CD4-positive, alpha-beta T cell treated with Interleukin-17A for 1 hour (primary cell): ENCODE measurements at places on chromosomes 7 and 10.

GRCh38 chr7:134065415-134065814, 61.7 kb upstream of the LRGUK start:
- DNase-seq: no peak

GRCh38 chr10:70441161-70441894, at the start of gene NODAL:
TSS of gene NODAL (minus strand) at chr10:70441681. CDS start at chr10:70441667, 14 bp downstream.
- no peak for DNase-seq

DNA sequence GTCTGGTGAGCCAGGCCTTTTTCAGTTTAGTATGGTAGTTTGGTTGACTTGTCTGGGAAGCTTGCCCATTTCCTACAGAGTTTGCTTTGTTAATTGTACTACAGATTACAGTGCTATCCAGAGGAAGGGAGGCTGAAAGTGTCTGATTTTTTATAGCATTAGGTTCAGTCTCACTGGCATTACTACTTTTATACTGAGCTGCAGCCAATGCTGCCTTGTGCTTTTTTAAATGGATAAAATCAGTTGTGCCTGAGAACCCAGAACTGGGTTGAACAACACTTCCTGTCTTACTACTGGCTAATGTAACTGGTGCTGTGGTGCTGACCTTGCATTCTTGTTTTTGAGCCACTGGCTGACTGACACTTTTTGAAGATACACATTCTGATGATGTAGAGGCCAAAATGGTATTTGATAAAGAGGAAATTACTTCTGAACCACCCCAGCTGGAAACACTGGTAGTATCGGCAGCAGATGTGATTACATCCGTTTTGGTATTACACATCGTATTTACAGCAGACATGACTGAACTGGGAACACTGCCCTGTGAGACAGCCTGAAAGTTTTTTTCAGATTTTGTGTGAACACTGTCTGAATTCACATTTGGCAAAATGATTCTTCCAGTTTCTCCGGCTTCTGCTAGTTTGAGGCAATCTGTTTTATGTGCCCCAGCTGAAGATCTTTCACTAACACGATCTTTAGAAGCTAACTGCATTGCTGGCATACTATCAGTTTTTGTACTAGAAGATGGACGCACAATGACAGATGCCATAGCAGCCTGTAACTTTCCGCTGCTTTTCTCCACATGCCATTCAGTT, 74.1 kb downstream of the NRBF2 start:
- DNase-seq: peak; percentile 48

DNA sequence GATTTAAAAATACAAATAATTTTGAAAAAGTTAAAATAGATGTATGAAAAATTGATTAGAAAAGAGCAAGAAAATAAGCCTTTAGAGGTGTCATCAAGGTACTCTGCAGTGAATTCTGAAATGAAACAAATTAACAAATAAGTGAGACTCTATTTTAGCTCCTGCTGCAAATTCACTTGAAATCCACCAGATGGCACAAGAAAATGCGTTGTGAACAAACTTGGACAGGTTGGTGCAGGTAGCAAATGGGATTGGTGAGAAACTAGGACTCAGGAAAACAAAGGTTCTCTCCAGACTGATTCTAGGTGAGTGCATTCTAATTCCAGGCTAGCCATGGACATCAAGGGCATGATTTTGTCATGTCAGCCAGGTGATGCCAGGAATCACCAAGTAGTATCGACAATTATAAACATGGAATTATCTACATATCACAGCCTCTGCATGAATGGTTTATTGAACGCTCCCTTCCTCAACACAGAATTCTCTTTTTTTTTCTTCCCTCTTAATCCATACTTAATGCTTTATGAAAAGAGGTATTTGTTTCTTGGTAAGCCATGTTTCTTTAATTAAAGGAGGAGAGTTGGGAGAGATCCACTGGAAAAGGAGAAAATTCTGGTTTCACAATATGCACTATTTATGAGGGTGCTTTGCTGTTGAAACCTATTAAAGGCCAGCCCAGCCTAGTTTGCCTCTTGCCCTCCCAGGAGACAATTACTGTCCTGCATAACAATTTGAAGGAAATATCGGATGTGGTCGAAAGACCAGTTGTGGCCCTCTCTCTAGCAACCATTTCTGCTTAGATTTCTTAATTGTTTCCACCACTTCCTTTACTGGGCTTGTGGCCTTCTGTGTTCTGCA, 118.1 kb downstream of the ZNF365 start:
- DNase-seq: peak; percentile 36

- no peak for DNase-seq
Observed at GRCh38 chr10:118272149-118272721, 69.9 kb downstream of the FAM204A start.

GRCh38 chr10:126580873-126581647, 89.4 kb downstream of the C10orf90 start:
- no peak for DNase-seq

- DNase-seq: no peak
Observed at GRCh38 chr10:88401671-88402347, 181.3 kb downstream of the RNLS start.
